Posterior cingulate gyrus (tissue), 11 donors: ENCODE measurements at places on chromosomes 7 and 10.

DNA sequence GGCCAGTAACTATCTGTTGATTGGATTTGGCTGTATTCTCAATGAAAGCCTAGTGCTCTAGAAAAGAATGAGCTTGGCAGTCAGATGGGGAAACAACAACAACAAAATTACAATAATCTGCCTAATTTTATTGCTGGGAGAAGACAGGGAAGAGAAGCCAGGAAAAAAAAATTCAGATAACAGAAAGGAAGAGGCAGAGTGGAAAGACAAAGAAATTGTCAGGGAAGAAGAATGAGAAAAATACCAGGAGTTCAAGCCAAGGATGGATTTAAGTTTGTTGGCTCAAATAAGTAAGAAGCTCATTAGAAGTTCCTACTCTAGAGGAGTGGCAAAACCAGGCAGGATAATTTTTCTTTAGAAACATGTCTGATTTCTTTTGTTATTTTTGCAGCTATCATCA is 45.9 kb upstream of the PRKG1 start:
- DNase-seq, result no peak

GRCh38 chr7:155295511-155295910 is 2.2 kb upstream of the INSIG1 start:
- DNase-seq, result no peak

GRCh38 chr10:3948843-3949242 is 163.8 kb upstream of the KLF6 start:
- no peak for DNase-seq

GRCh38 chr10:7956508-7956907 is 98.0 kb upstream of the GATA3 start:
- DNase-seq, result no peak

DNA sequence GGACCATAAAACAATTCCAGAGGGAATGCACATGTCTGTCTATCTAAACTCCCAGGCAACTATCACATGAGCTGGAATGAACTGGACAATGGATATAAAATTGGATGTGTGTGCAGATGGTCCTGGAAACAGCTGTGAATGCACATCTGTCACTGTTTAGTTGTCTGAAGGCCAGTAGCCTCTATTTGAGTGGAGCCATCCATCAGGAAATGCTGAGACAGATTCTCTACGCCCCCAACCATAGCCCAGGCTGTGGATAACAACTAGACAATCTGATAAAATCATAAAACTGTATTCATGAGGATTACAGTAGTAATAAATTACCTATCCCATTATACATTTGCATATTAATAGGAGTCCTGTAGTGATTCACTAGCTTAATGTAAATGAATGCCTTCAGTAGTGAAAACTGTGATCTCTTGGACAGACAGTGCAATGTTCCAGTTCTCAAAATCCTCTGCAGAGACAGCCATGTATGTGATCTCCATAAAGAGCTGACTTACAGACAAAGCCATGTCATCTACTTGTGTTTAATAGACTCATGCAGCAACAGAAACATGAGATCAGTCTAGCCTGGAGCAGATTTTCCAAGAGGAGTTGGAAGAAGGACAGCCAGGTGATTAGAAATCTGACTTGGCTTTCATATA is 907.6 kb downstream of the KCNMA1 start:
- DNase-seq, result no peak

GRCh38 chr7:36683695-36684357 is 40.5 kb downstream of the AOAH start:
- DNase-seq, result no peak
